KBM-7 (cell line): ENCODE measurements at places on chromosomes 12 and 14.
A peak's percentile ranks its signal among the peaks of the same experiment; 100 is the strongest.

DNA sequence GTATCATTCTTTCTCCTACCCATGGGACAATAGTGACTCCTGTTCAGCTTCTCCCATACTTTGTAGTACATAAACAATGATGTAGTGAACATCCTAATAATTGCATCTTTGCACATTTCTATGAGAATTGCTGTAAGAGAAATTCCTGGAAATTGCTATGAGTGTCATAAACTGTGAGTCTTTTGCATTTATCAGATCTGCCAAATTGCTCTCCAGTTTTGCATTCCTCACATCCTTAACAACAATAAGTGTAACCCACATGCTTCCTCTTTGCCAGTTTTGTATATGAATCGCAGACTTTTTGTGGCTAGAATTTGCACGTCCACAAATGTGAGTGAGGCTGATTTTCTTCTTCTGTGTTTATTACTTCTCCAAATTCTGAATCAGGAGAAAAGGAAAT, 124.0 kb upstream of the TBX5 start:
- no peak for DNase-seq

GRCh38 chr12:116406529-116406928, 129.0 kb upstream of the MED13L start:
- peak; percentile 82 for DNase-seq

- DNase-seq = no peak
Measured at GRCh38 chr14:71658261-71658860, 273.9 kb upstream of the RGS6 start.

GRCh38 chr12:94954029-94954685, 49.3 kb downstream of the NDUFA12 start:
- no peak for DNase-seq

DNA sequence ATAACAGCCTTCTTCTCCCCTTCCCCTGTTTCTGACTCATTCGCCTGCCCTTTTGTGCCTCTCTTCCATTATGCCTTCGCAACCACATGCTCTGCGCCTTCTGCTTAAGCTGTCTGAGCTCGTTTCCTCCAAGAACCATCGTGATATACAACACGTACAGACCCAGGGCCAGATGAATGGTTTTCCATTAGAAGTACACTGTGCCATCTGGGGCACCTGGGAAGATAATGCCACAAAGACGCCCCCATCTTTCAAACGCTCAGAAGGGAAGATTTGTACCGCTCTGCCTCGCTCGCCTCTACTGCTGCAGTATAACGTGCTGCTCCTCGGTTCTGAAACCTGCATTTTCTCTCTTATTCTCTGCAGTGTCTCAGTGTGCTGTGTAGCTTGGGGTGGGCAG, 470.9 kb upstream of the STXBP6 start:
- DNase-seq = no peak

DNA sequence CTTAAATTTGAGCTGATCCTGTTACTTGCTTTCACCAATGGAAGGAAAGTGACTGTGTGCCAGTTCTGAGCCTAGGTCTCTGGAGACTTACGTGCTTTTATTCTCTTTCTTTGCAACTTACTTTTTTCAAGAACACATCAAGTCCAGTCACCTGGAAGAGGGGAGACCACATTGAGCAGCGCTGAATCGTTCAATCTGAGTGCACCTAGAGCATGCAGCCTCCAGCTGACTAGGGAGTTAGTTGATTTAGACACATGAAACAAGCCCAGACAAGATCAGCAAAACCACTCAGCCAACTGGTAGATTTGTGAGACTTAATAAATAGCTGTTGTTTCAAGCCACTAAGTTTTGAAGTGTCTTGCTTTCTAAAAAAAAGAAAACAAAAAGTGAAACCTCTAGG, 1014.8 kb upstream of the FBXO33 start:
- no peak for DNase-seq

- DNase-seq = no peak
Measured at GRCh38 chr12:15555446-15555845, 233.1 kb downstream of the PTPRO start.

DNA sequence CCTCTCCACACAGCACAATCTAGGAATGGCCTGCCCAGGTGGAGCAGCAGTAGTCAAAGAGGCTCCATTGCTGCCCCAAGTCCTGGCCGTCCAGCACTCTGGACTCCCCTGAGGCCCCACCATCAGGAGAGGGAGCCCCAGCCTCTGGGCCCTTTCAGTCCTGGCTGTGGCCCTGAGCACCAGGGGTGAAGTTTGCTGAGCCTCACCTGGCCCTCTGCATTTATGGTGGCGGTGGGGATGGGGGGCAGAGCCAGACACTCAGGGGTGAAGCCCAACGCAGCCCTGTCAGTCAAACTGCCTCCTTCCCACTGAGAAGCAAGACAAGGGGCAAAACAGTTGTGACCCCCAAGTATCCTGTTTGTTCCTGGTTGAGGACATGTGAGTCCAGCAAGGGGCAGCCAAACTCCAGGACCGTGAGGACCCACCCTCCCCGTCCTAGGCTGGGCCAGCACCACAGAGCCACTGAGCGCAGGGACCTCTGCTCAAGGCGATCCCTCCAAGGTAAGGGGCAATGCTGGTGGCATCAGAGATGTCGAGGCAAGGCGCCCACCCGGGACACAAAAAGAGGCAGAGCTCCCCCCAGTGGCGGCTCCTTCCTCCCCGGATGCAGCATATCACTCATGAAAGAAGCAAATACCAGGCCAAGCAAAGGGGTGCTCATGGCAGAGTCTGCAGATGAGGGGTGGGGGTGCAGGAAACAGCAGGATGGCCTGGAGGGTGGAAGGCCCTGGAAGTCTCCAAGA, 4.8 kb upstream of the AMN start:
- DNase-seq = peak; percentile 75

- peak; percentile 14 for DNase-seq
Measured at GRCh38 chr12:14694970-14695369, 1.4 kb downstream of the GUCY2C start.

GRCh38 chr12:40106202-40106533, 287 bp upstream of the SLC2A13 start:
- DNase-seq = no peak

- DNase-seq = peak; percentile 70
Measured at GRCh38 chr12:119659289-119659897, 8.5 kb upstream of the PRKAB1 start.

- no peak for DNase-seq
Measured at GRCh38 chr14:102793531-102794328, 16.5 kb downstream of the TRAF3 start.

DNA sequence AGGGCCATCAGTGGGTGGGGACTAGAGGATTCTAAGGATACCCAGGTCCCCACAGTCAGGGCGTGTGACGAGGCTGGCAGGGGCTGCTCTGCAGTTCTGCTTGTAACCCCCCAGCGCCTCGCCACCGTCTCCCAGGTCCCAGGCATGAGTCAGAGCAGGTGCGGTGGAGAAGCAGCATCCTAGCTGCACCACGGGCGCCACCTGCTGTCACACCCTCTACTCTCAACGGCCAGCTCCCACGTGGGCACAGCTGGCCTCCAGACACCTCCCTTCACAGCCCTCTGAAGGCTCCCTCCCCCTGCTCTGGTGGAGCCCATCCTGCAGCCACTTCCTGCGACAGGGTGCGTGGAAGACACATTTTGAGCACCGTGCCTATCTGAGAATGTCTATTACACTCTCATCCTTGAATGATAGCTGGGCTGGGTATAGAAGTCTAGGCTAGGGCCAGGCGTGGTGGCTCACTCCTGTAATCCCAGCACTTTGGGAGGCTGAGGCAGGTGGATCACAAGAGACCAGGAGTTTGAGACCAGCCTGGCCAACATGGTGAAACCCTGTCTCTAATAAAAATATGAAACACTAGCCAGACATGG, 6.9 kb upstream of the NUDT14 start:
- peak; percentile 81 for DNase-seq

GRCh38 chr14:103546652-103547454, 15.6 kb downstream of the BAG5 start:
- peak; percentile 62 for DNase-seq

DNA sequence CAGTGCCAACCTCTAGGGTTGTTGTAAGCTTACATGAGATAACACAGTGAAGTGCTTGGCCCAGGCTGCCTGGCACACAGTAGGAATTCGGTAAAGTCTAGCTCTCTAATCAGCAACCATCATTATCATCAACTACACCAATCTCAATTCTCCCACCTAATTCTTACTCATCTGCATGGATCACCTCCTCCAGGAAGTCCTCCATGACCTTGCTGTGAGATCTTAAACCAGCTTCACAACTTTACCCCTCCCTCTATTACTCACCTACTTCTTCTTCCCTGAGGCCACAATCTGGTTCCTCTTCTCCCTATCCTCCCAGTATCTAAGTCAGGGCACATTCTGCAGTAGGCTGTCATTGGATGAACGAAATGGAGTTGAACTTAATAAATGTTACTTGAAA, 67.3 kb downstream of the GSC start:
- no peak for DNase-seq

DNA sequence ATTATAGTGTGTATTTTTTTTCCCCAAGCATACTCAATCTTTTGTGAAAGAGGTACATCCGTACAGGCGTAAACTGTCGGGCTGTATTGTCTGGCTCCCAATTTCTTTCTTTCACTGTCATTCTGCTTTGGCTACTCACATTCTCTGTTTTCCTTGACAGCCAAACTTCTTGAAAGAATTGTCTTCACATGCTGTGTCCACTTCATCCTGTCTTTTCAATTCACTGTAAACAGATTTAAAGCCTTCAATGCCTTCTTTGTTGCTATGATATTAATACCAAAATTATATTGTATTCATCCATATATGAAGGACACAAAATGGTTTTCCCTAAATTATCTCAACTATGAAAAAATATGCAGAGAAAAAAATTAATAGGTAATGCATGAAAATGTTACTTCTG, 6.0 kb upstream of the ATP23 start:
- no peak for DNase-seq

- DNase-seq = no peak
Measured at GRCh38 chr12:86261142-86261541, 5.0 kb upstream of the MGAT4C start.

GRCh38 chr12:96236221-96236822, 42.1 kb downstream of the ELK3 start:
- no peak for DNase-seq

- no peak for DNase-seq
Measured at GRCh38 chr12:129839679-129840078, 64.1 kb downstream of the TMEM132D start.

GRCh38 chr12:116261525-116262100, 15.9 kb downstream of the MED13L start:
- DNase-seq = no peak

DNA sequence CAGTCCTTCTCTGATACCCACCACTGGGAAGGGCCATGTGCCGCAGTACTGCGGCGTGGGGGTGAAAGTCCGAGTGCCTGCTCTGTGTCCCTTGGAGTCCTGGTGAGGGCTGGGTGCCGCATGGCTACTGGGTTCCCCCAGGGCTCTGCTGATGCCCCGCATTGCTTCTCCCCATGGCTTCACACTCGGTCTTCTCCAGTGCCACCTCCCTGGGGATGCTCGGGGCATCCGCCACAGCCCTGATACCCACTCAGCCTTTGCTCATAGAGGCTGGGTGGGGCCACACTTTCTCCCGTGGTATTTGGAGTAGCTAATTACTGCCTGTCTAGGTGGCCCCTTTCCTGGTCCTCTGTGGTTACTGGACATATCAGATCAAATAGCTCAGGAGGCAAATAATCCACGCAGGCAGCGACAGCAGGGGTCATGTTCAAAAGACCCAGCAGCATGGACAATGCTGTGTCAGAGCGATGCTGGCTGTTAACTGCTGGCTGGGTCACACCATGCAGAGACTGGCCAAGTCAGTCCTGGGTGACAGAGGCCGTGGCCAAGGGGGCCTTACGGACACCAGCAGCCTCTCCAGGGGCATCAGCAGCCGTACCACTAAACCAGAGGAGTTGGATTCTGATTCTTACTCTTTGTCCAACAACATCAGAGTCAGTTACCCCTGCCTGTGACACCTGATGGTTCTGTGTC, 106.5 kb downstream of the ADGRD1 start:
- no peak for DNase-seq

- DNase-seq = peak; percentile 27
Measured at GRCh38 chr14:23694085-23694948, 58.2 kb downstream of the DHRS2 start.

GRCh38 chr12:53798575-53798974, 46.8 kb upstream of the CISTR start:
- DNase-seq = no peak

DNA sequence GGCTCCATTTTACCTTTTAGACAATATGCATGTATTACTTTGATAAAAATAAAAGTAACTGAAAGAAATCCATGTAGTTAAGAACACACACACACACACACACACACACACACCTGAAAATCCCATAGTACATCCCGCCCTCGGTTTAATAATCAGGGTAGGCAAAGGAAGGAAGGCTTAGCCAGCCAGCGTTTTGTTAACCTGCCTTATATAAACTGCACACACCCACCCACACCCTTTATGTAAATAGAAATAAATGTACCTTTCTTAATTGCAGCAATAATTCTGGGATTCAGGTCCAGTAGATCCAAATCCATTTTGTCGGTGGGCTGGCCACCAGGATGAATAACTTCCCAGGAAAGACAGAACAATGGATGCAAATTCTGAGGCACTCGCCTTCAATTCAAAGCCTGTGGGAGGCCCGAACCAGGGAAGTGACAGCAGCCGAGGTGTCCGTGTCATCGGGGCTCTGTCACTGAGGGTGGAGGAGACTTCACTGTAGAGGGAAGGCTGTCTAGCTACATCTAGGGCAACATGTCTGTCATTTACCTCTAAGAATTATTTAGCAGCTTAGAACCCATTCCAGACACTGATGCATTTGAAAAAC, 4.4 kb downstream of the XRCC3 start:
- no peak for DNase-seq

GRCh38 chr12:3342051-3342450, 149.0 kb upstream of the PRMT8 start:
- DNase-seq = no peak

- no peak for DNase-seq
Measured at GRCh38 chr12:60205500-60205899, 609.7 kb downstream of the SLC16A7 start.

DNA sequence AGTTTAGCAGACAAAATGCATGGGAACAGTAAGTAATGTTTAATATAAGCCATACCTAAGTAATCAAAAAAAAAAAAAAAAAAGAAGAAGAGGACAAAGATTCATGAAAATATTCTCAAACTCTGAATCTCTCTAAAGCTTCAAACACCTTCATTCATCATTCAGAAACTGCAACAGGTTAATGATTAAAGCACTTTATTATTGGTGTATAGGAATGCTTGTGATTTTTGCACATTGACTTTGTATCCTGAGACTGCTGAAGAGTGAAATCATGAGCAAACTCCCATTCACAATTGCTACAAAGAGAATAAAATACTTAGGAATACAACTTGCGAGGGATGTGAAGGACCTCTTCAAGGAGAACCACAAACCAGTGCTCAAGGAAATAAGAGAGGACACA, 278.4 kb upstream of the DCN start:
- DNase-seq = no peak

GRCh38 chr14:75859746-75860145, 122.0 kb downstream of the TGFB3 start:
- no peak for DNase-seq

DNA sequence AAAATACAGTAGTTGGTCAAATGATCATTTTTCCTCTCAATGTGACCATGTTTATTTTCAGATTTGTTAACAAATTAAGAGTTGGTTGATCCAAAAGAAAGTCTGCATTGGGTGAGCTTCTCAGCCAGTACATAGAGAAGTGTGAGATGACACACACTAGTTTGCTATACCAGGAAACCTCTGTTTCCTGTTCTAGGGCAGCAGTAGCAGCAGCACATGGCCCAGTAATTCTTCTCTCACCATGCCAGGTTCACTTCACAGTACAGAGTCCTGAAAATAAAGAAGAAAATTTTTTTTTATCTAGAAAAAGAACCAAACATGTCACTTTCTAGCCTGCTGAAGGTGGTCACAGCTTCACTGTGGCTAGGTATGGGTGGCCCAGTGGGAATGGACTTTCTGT, 250.2 kb upstream of the OR4E1 start:
- DNase-seq = peak; percentile 28

- no peak for DNase-seq
Measured at GRCh38 chr12:114404083-114404925, 1.6 kb downstream of the TBX5 start.
